ENCODE measurements at places on chromosomes 1 and 21.

GRCh38 chr21:37503848-37504467, 137.4 kb downstream of the DYRK1A start:
- no peak for DNase-seq

GRCh38 chr1:1120866-1121591, 5.1 kb upstream of the C1orf159 start:
- no peak for DNase-seq

DNA sequence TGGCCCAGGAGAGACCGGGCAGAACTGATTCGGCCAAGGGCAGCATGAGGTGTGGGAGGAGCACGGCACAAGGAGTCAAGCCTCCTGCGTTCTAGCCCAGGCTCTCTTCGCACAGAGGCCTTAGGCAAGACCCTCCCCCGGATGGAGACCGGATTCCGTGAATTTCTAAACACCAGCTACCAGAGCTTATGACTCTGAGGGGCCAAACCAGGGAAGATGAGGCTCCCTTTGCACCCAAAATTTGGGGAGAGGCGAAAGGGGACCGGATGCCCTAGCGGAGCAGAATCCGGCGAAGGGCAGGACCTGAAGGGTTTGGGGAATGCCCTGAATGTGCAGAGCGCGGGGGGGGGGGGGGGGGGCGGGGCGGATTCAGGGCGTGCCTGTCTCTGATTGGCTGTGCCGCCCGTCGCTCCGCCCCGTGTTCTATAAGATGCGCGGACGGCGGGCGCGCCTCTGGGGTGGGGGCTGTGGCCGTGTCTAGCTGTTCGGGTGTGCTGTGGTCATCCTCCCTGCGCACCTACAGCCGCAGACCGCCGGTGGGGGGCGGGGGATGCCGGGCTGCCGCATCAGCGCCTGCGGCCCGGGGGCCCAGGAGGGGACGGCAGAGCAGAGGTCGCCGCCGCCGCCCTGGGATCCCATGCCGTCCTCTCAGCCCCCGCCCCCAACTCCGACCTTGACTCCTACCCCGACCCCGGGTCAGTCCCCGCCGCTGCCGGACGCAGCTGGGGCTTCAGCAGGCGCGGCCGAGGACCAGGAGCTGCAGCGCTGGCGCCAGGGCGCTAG, at the start of gene TRNP1:
Gene TRNP1 (plus strand): TSS at position 456 of the 783 bp plus-strand sequence. CDS start 95 bp downstream, at position 551.
- DNase-seq, result peak; percentile 43

GRCh38 chr1:164823486-164824279, 264.7 kb downstream of the PBX1 start:
- no peak for DNase-seq

Measured in stimulated activated CD4-positive, alpha-beta T cell treated with anti-CD3 and anti-CD28 coated beads, TNF-alpha, amount 100 ng/mL, for 24 hours (primary cell).